ENCODE measurements at places on chromosomes 4 and X.
A peak's percentile ranks its signal among the peaks of the same experiment; 100 is the strongest.

GRCh38 chr4:88219099-88219498 is 60.7 kb upstream of the ABCG2 start:
- peak; percentile 29 for DNase-seq

DNA sequence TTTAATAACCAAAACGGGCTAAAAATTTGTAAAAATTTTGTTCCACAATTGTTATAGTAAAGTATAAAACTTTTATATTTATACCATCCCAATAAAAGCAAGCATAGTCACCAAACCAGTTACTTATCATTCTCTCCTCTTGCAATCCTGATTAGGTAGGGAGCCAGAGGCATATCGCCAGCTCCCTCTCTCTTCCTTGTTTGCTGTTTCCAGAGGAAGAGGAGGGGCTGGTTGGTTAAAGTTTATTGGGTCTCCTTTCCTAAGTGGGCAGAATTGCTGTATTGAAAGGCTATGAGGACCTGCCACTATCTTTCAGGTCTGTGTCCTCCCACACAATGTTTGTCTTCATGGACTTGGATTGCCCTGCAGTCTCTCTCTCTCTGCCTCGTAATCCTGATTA is 29.6 kb upstream of the BBS12 start:
- no peak for DNase-seq

DNA sequence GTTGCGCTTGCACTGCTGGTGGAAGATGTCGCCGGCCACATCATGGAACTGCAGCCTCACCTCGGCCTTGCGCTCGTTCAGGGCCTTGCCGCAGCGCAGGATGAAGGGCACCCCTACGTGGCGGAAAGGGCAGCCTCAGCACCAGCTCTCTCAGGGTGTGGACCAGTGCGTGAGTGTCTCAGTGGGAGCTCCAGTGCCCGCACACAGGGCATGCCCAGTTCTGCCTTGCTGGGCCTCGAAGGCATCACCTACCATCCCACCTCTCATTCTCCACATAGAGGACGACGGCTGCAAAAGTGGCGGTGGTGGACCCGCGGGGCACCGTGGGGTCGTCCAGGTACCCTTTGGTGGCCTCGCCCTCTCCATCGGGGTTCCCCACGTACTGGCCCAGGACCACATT is 14.0 kb downstream of the G6PD start:
- DNase-seq, result no peak

GRCh38 chrX:13876652-13877051 is 59.8 kb upstream of the GPM6B start:
- DNase-seq, result no peak

- DNase-seq, result peak; percentile 32
Observed at GRCh38 chr4:47145630-47146029, 114.3 kb downstream of the GABRB1 start.

GRCh38 chr4:76585897-76586360 is 150.9 kb downstream of the SHROOM3 start:
- DNase-seq, result peak; percentile 15

Data from NCI-H524 (cell line).